Stimulated activated CD8-positive, alpha-beta memory T cell treated with anti-CD3 and anti-CD28 coated beads, Interleukin-2, amount 100 ng/mL, for 48 hours (primary cell): ENCODE measurements at places on chromosomes 5 and 9.

DNA sequence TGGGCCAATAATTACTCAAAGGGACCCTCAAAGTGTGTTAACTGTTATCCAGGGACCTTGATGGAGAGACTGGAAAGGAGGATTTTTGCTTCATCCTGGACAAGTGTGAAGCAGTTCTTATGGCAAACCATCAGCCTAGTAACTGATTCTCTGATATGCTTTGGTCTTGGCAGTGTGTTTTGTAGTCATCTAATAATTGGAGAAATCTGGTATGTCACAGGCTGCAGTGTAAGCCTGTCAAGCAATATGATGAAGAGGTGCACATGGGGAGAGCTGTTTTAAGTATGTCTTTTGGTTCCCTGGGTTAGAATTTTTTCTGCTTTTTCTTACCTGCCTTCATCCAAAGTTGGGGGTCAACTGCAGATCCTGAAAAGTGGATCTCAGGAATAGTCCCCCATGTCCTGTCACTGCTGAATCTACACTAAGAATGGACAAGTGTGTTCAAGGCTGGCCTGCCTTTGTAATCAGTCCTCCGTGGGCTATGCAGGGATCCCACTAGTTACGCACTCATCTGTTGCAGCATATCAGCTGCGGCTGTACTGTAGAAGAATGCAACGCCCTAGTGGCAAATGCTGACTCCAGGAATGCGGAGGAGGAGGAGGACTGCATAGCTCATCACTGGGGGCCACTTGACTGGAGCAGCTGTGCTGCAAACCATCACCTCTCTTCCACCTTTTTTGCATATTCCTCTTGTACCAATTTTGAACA lies 1.9 kb downstream of the SPTAN1 start:
- no peak for DNase-seq

DNA sequence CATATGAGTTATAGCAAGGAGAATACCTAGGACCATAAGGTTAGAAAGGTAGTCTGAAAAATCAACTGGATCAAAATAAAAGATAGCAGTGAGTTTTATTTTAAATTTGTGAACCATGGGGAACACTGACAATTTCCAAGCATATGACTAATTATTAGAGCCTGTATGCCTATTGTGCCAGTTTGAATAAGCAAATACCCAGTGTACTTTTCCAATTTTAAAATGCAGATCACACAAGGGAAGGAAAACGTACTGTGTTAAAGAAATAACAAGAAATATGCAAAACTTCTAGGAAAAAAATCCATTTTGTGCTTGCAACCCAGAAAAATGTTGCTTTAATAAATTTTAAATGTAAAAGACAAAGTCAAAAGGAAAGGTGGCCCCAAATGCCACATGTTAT lies 257.4 kb downstream of the BNC2 start:
- no peak for DNase-seq

DNA sequence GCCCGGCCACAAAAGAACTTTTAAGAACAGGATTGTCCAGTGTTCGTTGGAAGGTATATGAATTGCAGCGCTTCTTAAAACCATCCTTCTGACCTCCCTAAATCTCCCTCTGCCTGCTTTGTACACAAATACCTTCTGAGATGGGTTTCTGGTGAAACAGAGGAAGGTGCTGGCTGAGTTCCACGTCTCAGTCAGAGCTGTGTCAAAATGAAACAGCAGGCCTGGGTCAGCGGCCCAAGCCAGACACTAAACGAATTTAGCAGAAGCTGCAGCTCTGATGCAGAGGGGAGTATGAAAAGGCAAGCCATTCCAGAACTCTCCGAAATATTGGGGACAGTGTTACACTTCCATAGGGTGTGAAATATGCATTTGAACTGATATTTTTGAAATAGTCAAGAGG lies 37.8 kb upstream of the CRB2 start:
- DNase-seq: no peak

GRCh38 chr9:127096208-127096607 lies 26.2 kb downstream of the ANGPTL2 start:
- no peak for DNase-seq

DNA sequence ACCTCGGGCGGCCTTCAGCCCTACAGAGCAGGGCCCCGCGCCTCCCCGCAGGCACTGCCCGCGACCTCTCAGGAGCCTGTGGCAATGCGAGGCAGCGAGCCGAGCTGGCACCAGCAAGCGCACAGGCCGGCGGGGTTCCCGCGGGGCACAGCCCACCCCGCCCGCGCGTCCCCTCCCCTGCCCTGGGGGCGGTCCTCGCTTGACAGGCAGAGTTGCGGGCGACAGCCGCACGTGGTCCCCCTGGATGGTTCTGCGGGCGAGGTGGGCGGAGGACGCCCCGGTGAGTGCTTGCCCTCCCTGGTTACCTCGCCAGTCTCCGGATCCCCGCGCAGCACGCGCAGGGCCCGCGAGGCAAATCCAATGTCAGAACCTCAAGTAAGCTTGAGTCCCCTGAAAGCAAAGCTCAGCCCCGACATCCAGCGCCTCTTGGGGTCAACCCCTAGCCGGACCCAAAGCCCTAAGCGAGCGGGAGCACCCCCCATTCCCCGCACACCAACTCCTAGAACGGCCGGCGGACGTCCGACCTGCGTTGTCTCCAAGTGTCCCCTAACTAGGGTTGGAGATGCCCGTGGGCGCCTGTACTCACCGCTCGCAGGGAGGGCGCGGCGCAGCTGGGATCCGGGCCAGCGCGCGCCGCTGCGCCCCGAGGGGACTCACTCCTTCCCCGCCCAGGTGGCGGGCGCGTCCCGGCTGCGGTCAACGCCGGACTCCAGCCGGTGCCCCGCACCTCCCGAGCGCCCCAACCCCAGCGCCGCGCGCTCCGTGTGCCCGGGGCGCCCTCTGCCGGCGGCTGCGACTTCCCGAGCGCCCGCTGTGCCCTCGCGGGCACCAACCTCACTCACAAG lies at the start of gene DRD1:
Gene DRD1 (minus strand): TSS at position 123 of the 845 bp plus-strand sequence. CDS start 1,083 bp downstream, outside the sequence.
- peak; percentile 43 for DNase-seq

GRCh38 chr9:122135529-122135859 lies 24.1 kb downstream of the NDUFA8 start:
- no peak for DNase-seq
